ENCODE measurements at places on chromosomes 5 and 9.

DNA sequence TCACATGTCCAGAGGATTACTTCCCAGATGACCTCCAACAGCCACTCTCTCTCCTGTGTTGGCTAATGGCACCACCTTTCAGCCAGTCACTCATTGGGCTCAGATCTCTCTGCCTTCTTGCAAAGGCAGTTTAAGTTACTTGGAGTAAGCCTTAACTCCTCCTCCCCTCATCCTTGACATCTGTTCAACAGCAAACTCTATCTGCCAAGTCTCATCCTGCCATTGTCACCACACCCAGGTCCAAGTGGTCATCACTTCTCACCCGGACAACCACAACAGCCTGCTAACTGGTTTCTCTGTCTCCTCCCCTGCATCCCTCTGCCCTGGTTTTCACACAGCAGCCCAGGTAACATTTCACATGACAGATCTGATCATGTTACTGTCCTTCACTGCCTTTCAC lies 58.5 kb downstream of the DCP2 start:
- no peak for DNase-seq

GRCh38 chr5:675871-676698 lies 17.1 kb downstream of the TPPP start:
- DNase-seq: no peak

- DNase-seq: no peak
Measured at GRCh38 chr5:89573345-89573744, 690.4 kb upstream of the MEF2C start.

- DNase-seq: peak; percentile 52
Measured at GRCh38 chr5:32076699-32077695, 97.1 kb downstream of the GOLPH3 start.

DNA sequence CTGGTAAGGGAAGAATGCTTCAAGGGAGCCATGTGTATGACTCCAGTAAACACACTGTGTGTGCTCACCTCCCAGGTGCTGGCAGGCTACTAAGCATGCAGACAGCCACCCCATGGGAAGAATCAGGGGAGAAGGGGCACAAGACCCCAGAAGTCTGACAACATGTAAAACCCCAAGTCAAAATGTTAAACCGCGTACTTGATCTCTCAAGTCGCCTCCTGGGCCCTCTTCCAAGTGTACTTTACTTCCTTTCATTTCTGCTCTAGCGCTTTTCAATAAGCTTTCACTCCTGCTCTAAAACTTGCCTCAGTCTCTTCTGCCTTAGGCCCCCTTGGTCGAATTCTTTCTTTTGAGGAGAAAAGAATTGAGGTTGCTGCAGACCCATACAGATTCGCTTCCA lies 31.3 kb downstream of the DAPK1 start:
- no peak for DNase-seq

DNA sequence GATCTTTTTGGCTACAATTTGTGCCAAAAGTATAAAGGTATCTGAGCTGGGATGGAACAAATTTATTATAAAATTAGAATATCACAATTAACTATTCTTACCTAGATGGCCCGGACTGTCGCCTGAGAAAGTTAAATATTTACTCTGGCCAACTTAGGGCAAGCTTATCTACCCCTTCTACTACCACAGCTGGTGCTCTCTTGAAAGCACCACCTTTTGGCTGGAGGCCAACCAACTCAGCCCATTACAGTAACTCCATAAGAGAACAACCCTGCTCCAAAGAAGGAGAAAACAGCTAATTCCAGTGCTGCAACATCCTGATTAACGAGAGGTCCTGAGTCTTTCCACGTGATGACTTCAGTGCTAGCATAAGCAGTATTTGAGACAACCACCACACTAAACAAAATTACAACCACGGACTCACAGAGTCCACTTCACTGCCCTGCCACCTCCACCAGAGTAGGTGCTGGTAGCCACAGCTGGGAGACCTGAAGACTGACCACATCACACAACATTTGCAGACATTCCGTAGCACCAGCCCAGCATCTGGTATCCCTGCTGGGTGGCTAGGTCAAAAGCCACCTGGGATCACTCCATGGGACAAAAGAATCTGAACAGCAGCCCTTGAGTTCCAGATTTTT lies 43.2 kb downstream of the RGMB start:
- no peak for DNase-seq

- no peak for DNase-seq
Measured at GRCh38 chr9:129932303-129933151, 97.3 kb downstream of the USP20 start.

DNA sequence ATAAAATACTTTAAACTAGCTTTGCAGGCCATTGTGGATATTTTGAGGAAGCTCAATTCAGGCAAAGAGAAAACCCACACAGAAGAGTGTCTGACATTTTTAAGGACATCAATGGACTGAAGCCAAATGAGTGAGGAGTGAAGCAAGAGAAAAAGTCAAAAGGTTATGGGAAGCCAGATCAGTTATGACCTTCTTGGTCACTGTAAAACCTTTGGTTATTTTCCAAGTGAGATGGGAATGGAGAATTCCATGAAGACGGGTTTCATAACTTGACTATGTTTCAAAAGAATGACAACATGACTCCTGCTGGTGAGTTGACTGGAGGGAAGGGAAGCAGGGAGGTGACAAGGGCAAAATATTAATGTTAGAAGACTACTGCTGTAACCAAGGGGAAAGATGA lies 585.2 kb downstream of the EFNA5 start:
- no peak for DNase-seq

DNA sequence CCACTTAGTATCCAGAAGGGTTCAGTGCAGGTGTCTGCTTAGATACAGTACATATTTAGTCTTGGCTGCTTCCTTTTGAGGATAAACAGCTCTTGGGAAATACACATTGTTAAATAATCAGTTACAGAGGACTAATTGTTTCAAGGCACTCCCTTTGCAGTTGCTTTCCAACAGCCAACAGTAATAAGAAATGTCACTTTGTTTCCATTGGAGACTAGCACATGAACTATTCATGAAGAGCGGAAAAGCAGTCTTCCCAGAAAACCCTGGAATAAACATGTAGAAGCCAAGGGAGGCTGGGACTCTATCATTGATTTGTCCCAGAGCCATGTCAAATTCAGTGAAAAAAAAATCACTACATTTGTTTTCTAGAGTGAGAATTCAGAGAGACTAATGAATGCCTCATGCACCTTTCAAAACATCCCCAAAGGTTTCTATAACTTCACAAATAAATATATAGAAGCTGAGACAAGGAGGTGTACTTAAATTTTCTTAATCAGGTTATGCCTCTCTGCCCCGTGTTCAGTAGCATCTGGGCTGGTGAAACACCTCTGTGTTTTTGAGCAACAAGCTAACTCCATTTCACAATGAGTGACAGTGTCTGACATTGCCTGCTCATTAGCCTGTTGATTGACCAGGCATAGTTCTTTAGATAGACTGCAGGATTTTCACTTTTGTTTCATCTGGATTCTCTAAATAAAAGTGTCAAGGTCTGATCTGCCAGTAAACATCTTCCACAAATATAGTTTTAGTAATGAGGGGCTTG lies 271.5 kb downstream of the ARRDC3 start:
- DNase-seq: no peak

DNA sequence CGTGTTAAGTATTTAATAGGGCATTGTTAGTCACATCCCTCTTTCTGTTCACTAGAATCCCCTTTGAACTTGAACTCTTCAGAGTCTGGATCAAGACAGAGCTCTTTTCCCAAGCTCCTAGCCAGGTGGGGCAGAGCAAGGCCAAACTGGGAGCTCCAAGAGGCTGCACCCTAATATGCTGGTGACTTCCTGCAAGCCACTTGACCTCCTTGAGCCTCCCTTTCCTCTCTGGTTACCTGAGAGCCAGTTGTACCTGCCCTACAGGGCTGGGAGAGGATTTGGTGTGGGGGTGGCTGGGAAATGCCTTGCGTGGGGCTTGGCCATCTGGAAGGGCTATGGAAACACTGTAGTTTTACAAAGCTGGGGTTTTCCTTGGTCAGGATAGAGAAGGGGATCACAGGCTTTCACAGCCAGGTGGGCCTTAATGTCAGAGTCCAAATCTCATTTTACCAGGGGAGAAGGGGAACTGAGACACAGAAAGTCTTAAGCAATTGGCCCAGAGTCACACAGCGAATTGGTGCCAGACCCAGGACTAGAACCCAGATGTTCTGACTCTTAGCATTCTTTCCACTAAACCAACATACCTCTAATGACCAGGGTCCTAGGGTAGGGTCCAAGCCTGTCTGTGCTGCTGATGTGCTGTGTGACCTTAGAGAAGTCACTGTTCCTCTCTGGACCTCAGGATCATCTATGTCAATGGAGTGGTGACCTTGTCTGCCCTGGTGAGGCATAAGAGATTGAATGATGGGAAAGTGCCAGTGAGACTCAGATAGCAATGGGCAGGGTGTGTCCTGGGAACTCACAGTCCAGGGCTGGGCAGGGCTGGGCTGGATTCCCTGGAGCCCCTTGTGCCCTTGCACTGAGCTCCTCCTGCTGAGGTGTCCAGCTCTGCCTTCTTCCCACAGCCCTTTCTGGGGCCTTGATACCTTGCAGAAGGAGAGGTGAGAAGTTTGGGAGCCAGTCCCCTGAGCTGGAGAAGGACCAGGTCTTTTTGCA lies 35.8 kb downstream of the GSN start:
- DNase-seq: no peak

DNA sequence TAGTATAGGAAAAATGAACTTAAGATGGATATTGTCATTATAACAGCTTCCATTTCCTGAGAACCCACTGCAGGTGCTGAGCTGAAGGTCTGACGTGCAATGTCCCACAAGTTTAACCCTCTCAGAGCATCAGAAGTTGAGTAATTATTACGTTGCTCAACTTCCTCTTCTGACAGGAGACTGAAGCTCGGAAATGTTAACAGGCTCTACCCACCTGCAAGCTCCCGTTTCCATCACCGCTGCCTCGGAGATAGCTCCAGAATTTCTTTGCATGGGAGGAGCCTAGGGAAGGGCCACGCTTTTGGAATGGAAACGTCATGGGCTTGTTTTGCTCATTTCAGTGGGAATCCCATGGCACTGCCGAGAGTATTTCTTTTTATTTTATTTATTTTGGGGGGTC lies 1.0 kb upstream of the NTMT1 start:
- no peak for DNase-seq

GRCh38 chr5:24854350-24854749 lies 209.6 kb upstream of the CDH10 start:
- no peak for DNase-seq

DNA sequence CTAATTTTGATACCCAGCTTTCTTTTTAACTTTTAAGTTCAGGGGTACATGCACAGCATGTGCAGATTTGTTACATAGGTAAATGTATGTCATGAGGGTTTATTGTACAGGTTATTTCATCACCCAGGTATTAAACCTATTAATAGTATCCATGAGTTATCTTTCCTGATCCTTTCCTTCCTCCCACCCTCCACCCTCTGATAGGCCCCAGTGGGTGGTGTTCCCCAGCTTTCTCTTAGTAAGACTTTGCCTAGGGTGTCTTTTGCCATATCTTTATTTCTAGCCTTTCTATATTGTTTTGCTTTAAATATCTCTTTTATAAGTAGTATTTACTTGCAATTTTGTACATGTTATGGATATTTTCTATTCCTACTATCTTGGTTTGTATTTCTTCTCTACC lies 243.7 kb downstream of the SGCD start:
- DNase-seq: no peak

DNA sequence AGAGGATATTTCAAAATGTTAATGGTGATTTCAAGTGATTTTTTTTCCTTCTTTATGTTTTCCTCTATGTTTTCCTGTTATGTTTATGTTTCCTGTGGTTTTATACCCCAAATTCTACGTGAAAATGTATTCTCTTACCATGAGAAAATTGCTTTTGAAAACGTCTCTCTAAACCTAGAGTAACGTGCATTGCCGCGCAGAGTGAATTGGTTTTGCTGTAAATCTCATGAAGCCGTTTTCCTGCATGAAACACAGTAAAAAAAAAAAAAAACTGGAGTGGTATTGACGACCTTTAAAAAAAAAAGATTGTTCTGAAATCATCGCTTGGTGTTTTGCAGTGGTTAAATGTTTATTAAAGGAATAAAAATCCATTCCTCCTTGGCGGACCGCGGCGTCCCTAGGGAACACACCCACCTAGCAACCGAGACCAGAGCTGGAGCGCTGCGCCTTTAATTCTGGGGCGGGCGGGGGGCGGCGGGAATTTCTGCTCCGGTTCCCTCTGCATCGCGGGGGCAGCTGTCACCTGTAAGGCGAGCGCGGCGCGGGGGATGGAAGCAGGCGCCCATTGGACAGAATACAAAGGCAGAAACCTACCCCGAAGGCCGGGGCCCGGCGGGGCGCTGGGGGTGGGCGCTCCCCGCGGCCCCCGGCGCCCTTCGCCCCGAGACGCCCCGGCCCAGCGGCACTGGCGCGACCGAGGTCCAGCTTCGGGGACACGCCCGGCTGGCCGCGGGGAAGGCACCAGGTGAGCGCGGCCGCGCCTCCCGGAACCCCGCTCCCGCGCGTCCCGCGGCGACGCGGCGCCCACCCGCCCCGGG lies at the start of gene SOWAHA:
SOWAHA (plus strand) TSS at position 522 of the 818 bp plus-strand sequence. CDS start 320 bp downstream, outside the sequence.
- no peak for DNase-seq

DNA sequence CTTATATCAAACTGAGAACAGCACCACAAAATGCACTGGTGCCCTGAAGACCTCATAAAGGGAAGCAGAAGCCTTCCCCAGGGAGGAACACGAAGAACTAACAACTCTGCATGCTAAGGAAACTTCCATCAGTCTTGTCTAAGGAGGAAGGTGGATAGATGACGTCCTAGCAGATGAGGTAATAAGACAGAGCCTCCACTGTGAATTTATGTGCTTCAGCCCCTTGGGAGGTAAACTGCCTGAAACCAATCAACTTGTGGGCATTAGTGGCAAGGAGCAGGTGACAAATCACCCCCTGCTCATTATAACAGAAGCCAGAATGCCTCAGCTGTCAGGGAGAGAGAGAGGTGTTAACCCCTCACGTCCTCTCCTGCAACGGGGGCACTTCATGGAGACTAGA lies 48.9 kb upstream of the SPIN1 start:
- no peak for DNase-seq

DNA sequence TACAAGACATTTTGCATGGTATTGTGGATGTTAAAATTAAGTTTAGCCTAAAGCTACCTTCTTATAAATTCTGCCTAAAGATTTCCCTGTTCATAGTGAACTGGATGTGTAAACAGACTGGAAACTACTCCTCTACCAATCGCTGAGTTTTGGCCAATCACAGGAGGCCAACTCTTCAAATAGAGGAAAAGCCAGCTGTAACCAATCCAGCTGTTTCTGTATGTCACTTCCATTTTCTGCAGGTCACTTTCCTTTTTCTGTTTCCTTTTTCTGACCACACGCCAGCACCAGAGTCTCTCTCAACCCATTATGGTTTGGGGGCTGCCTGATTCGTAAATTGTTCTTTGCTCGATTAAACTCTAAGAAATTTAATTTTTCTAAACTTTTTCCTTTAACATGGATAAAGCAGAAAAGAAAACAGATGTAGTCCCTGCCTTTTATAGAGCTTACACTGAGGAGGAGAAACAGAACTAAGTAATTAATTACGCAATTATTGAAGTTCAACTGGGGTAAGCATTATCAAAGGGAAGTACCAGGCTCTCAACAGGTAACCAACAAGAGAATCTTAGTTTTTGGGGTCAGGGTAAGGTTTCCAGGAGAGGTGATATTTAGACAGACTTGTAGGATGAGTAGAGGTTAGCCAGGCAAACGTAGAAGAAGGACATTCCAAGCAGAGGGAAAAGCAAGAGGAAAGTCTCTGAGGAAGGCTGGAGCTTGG lies 27.7 kb downstream of the RANBP3L start:
- no peak for DNase-seq
